Lower leg skin (tissue), 4 donors: ENCODE measurements at places on chromosomes 2 and 18. TPM values are rescaled to one million over a fixed set of nuclear protein-coding genes. Genes with fewer than 3 reads are reported as not detected.

- DNase-seq, result no peak
These were observed 63.7 kb downstream of the COL4A3 start for GRCh38 chr2:227228061-227228667.

GRCh38 chr2:157363612-157364101 is 38.0 kb upstream of the ERMN start:
- no peak for DNase-seq

DNA sequence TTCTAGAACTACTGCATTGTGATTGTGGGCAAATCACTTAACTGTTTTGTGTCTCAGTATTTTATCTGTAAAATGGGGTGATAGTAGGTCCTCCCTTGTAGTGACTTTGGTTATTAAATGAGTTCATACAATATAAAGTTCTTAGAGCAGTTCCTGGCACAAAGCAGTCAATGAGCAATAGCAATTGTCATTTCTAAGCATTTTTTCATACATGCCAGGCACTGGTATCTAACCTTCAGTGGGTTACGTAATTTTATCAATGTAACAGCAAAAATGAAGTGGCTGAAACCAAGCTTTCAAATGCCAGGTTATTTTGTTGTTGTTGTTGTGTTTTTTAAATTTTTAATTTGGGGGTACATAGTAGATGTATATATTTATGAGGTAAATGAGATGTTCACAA is 401.9 kb downstream of the MEIS1 start:
- no peak for DNase-seq

GRCh38 chr2:33929467-33929866 is 330.4 kb upstream of the FAM98A start:
- no peak for DNase-seq

DNA sequence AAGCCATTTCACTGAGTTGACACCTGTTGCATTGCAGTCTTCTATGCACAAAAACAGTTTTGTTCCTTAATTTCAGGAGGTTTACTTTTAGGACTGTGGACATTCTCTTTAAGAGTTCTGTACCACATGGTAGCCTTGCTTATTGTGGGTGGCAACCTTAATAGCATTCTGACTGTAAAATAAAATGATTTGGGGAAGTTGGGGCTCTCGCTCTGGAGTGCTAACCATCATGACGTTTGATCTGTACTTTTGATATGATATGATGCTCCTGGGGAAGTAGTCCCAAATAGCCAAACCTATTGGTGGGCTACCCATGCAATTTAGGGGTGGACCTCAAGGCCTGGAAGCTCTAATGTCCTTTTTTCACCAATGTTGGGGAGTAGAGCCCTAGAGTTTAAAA is 3.4 kb downstream of the CTLA4 start:
- DNase-seq, result no peak

- no peak for DNase-seq
These were observed 65.1 kb downstream of the CUL3 start for GRCh38 chr2:224520064-224520463.

GRCh38 chr18:22210311-22210754 is 40.9 kb downstream of the GATA6 start:
- DNase-seq, result no peak

Gene ABCG8
- total RNA-seq, result not detected

DNA sequence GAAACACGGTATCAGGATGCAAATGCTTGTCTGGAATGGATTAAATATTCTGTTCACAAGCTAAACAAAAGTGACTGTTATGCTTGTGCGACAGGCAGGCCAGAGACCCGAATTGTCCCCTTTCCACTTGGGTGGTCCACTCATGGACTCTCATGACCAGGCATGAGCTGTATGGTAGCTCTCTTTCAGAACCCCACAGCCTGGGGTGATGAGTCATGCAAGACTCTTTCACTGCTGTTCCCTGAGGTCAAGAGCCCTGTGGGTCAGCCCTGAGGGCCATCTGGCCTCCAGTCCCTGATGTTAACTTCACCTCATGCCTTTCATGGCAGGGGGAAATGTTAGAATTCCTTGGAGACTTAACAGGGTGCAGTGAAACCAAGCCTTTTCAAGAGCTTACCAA is 13.7 kb upstream of the SAP130 start:
- peak; percentile 60 for DNase-seq

- peak; percentile 96 for DNase-seq
These were observed 87.5 kb downstream of the TFCP2L1 start for GRCh38 chr2:121197369-121198091.

Gene PLB1
- 7.9 TPM for total RNA-seq

DNA sequence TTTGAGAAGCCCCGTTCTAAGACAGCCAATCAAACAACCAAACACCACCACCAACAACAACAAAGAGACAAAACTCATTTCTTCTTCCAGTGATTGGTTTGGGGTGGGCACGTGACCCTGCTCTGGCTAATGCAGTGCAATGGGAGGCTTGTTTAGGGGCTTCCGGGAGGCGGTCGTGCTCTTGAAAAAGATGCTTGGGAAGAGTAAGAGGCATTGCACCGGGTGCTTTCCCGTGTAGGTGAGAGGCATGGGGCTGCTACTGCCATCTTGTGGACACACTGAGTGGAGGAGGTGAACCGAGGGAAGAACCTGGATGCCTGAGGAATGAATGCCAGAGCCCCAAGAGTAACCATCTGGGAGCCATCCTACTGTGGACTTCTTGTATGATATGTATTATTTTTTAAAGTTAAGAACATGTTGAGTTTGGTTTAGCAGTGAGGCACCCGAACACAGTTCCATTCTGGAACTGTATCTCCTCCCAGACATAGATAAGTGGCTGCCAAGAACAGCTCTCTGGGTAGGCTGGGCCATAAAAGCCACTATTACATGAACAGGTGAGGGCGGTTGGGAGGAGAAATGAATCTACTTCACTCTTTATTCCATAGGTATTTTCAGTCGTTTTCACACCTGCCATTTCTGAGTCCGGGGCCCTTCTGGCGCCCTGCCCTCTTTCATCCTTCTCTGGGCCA is 19.1 kb upstream of the ARHGAP25 start:
- DNase-seq, result no peak

DNA sequence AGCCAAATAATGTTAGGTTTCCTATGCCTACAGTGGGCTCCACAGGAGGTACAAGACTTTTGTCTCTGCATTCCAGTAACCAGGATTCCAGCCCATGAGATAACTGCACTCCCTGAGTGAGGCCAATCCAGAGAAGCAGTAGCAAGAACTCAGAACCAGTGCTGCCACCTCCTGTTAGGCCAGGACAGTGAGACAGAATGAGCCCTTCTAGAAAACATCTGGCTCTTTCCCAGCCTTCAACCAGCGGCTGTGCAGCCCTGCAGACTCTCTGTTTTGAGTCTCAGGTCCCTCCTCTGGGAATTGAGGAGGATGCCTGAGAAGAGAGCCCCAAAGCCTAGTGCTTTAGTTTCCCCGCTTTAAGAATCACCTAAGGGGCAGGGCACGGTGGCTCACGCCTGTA is 44.2 kb downstream of the ARID5A start:
- no peak for DNase-seq

Gene ST8SIA3
- total RNA-seq, result not detected

DNA sequence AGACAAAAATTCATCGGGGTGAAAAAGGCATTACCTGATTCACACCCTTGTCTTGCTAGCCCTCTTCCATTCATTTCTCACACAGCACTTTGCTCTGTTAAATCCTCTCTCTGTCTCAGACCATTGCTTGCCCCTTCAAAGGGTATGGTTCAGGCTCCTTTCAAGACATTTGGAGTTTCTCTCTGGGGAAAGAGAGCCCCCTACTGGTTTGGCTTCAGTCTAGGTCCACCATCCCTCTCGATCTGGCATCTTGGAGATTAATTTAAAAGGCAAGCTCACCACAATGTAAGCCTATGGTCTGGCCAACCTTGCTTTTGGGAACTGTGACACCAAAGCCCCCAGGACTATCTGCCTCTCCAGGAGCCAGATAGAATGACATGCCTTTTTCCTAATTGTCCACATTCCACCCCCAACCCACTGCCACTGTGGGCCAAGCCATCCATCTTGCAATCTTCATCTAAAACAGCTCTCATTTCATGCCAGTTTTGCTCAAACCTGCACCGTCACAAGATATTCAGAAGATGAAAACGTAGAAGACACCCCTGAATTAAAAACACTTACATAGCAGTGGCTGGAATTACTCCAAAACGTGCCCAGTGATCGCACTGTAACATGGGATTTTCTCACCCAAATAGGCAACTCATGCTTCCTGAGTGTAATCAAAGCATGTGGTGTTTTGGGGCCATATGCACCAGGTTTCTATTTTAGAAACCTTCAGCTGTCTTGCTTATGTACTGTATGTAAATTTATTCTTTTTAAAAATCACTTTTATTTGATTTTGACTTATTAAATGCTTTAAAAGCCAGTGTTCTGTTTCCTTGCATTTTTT is 93.9 kb downstream of the FARSB start:
- DNase-seq, result no peak

GRCh38 chr2:5799348-5799747 is 107.2 kb downstream of the SOX11 start:
- no peak for DNase-seq

Gene SERPINB13
- 15.4 TPM for total RNA-seq

Gene GKN1
- not detected for total RNA-seq

DNA sequence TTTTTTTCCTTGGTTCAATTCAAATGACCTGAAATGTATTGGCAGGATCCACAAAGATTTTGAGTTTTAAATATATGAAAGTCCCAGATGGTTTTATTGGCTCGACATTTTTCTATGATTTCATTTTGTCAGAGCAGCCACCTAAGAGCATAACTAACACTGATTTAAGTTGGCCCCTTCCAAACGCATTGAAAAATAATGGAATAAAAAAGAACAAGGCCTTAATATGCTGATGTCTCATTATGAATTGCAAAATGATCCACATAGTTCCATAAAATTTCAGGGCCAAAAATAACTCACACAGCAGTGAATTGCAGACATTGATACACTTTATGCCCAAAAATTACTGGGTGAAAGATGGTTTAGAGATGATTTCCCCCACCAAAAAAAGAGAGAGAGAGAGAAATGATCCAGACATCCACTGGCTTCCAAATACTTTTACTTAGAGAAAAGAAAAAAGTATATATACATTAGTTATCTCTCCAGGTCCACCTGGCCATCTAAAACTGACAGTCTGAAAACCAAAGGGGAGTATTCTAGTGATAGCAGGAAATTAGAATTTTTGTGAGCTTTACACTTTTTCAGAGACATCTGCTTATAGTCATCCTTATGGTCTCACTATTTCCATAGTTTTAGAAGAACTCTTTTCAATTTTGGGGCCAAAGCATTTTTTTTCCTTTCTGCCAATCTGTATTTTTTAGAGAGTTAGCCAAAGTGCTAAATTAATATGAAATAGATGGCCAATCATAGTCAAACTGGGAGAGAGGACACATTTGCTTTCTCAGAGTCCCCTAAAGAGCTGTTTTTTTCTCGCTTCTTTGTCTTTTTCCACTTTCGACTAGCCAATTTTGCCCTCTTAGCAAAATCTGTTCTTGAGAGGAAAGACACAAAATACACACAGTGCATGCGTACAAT is 213.5 kb upstream of the RND3 start:
- no peak for DNase-seq

Gene GULP1
- total RNA-seq, result 18.7 TPM

DNA sequence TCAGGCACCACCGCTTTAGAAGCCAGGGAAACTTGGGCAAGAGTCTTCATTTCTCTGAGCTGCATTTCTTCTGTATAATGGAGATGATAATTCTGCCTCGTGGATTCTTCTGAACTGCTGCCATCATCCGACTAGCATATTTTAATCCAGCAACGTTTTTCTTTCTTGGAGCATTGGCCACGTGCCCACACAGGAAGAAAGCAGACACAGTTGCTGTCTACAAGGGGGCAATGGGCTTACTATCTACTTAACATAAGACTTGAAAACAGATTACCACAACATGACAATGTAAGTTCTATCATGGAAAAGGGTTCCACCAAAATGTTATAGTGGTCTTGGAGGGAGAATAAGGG is 176.5 kb downstream of the FAM210A start:
- DNase-seq, result no peak

Gene PRLH
- not detected for total RNA-seq

DNA sequence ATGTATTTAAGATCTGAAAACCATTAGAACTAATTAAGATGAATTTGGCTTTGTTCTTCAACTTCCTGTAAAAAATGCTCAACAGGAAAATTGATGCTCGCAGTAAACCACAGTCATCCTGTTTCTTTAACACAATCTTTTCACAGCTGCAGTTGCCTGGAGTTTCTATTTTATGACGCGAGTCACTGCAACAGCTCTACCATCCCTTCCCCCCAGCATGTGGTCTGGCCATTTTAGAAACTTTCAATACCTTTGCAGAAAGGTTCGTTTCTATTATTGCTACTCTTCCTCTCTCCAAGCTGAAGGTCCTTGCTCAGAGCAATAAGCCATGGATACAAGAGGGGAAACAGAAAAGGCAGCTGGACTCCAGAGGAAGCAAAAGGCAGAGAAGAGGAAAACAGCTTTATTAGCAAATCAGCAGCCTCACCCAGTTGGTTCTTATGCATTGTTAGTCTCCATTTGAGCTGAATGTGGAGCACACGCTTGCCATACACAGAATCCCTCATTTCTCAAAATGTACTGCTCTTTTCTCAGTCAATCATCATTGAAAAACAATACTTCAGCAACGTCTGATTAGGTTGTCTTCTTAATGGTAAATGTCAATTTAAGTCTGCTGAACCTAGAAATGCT is 3.9 kb downstream of the WIPF1 start:
- peak; percentile 76 for DNase-seq
